Astrocyte (in vitro differentiated cells and primary cell): ENCODE measurements at places on chromosomes 13 and 19. TPM values are rescaled to one million over a fixed set of nuclear protein-coding genes. Genes with fewer than 3 reads are reported as not detected.

Gene IGSF23
- not detected in 2 replicates for total RNA-seq

- DNase-seq, result peak; percentile 60
Observed at GRCh38 chr19:38975214-38975860, at the start of gene FBXO17. FBXO17 (minus strand) TSS chr19:38975742; CDS start chr19:38950319, 25,423 bp downstream.

DNA sequence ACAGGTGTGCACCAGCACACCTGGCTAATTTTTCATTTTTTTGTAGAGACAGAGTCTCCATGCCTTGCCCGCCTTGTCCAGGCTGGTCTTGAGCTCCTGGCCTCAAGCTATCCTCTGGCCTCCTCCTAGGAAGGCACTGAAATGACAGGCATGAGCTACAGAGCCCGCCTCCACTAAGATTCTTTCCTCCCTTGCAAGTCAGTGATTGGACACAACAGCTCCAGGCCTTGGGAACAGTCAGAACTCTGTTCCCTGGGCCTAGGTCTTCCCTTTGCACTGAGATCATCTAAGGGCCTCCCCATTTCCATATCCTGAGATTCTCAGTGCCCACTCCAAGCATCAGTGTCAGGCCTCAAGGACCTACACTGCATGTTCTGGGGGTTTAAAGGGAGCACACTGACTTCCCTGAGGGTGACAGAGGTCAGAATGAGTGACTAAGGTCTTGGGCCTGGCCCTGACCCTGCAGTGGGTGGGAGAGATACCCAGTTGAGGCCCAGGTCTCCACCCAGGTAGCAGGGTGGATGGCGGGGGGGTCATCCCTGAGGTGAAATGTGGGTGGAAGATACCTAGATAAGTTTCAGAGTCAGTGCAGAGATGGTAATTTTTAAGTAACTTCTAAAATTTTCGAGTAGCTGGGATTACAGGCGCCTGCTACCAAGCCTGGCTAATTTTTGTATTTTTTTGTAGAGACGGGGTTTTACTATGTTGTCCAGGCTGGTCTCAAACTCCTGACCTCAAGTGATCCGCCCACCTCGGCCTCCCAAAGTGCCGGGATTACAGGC, 17.3 kb upstream of the ERCC1 start:
- peak; percentile 37 for DNase-seq

DNA sequence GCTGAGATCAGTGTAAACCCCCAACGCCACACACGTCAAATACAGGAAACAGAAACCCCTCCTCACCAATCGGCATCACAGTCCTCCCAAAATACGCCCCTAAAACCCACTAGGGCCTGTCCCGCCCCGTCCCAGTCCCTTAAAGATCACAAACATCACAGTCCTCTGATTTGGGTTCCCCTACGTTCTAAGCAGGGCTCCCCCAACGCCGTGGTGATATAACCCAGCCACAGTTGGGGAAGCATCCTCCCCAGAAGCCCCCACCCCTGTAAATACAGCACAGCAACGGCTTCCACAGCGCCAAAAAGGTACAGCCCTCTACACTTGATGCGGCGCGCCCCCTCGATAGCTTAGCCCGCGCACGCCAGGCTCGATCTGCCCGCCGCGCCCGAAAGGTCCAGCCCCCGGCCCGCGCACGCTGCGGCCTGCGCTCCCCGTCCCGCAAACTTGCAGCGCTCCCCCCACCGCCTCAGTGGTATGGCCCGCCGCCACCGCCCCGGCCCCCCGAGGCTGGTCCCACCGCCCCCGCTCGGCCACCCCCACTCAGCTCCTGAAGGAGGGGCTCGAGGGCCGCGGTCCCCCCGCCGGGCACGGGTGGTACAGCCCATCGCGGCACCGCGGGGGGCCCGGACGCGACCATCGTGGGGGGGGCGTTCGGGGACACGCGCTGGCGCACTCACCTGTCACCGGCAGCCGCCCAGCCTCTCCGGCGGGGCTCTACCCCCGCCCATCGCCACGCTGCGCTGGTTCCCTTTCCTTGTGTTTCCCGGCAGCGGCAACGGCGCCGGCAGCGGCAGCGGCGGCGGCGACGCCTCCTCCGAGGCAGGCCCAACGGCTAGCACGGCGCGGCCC, at the start of gene AKT2:
Gene AKT2 (minus strand): TSS at position 845 of the 852 bp plus-strand sequence. CDS start 20,078 bp downstream, outside the sequence.
- DNase-seq, result peak; percentile 44

GRCh38 chr19:31268751-31269383, 80.4 kb downstream of the TSHZ3 start:
- DNase-seq, result no peak

GRCh38 chr19:18346091-18346490, 5.7 kb downstream of the PGPEP1 start:
- DNase-seq, result no peak

- DNase-seq, result no peak
Observed at GRCh38 chr13:66559093-66559492, 671.0 kb downstream of the PCDH9 start.

GRCh38 chr19:48085076-48085475, 25.5 kb downstream of the PLA2G4C start:
- no peak for DNase-seq
